ENCODE measurements at places on chromosomes 6 and 20.

DNA sequence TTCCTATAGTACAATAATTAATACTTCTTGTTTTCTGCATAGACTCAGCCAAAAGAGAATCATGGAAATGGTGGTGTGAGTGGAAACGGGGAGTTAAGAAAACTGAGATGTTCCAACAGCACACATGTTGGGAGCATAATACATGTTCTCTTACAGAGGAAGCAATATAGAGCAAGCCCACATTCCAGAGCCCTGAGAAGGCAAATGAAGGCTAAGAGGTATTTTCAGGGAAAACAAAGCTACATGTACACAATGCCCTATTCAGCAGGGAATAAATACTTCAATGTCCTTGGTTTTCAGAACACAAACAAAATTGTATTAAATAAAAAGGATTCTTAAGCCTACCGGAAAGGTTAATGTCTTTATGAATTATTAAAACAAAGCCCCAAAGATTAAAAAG lies 35.1 kb upstream of the SMIM8 start:
- DNase-seq: no peak

- no peak for DNase-seq
Observed at GRCh38 chr6:127069659-127070279, 48.7 kb upstream of the RSPO3 start.

- no peak for DNase-seq
Observed at GRCh38 chr6:44129841-44130322, 2.5 kb downstream of the TMEM63B start.

- no peak for DNase-seq
Observed at GRCh38 chr6:53737746-53738145, 57.1 kb upstream of the LRRC1 start.

Measured in midbrain (tissue), 1 donor.